Activated T-cell treated with anti-CD3 and anti-CD28 coated beads for 24 hours (primary cell): ENCODE measurements at places on chromosomes 4 and X.

DNA sequence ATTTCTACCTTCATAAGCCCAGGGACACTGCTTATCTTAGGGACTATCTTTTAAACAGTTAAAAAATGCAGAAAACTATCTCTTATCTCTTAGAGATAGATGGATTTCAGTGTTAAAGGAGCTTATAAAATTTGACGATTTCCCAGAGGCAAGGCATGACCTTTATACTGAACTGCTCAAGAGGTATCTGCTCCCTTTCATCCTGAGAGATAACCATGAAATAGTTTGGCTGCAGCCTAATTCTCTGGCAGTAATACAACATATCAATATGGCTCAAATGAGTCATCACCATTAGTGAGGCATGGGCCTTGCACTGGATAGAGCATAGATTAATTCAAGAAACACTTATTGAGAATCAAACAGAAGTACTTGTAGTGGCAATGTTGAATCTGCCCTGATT lies 348.2 kb upstream of the GRIA3 start:
- DNase-seq = no peak

GRCh38 chr4:73189274-73189810 lies 69.3 kb downstream of the ANKRD17 start:
- DNase-seq = no peak

DNA sequence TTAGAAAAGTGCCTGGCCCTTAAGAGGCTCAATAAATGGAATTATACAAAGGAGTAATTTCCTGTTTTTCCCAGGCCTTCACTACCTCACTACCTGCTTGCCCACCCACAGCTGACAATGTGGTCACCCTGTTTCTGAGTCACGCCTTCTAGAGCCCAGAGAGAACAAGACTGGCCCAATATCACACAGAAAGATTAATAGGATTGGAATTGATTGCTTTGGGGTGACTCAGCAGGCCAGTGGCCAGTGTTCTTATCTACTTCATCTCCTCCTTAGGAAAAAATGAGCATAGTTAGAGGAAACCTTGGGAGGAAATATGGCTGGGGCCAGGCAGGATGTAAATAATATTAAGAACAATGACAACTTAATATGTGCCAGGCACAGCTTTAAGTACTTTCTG lies 4.5 kb upstream of the FGF16 start:
- DNase-seq = no peak

- peak; percentile 12 for DNase-seq
Measured at GRCh38 chrX:101485212-101485949, at the start of gene ARMCX4. Gene ARMCX4 (plus strand): TSS chrX:101485456. CDS start chrX:101488590, 3,134 bp downstream.

DNA sequence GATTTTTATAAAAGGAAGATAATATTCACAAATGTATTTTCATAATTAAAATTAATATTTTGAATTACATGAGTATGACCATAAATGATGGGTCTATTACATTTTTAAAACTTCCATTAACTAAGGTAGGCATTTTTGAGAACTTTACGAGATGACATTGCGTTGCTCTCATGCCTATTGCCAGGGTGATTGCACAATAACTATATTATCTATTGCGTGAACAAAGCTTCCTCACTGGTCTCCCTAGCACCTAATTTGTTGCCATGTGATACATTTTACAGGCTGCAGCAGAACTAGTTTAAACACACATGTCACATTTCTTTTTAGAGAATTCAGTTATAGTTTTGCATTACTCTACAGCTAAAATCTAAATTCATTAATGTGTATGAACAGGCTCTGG lies 289.7 kb upstream of the GRID2 start:
- DNase-seq = no peak

DNA sequence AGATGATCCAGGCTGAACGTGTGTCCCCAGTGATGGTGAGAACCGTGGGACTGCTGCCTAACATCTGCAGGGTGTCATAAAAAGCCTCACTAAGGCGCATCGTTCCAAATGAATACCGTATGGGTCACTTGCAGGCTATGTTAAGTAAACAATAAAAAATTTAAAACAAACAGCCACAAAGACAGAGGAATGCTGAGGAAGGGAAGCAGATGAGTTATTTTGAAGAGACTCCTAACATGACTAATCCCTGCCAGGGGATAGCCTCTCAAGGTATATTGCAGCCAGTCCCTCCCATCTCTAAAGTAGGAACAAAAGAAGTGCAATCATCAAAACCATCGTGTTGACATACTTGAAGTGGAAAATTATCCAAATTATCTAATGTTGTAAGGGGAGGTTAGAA lies 83.8 kb downstream of the UNC5C start:
- no peak for DNase-seq

DNA sequence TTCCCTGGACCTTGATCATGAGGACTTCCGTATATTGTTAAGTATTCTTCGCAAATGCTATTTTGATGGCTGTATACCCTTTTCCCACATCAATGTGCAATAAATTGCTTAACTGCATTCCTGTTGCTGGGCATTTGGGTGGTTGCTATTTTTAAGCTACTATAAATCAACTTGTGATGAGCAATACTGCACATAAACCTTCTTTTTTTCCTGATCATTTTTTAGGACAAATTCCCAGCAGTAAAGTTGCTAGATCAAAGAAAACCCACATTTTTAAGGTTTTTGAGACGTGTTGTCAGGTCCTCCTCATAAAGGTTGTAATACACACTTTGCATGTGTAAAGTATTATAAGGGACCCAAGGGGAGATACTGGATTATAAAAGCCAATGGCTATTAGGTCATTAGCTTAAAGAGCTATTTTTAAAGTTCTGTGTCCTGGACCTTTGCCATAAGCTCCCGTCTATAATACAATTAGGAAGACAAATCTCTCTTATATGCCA lies 35.6 kb downstream of the LIMCH1 start:
- no peak for DNase-seq

- DNase-seq = no peak
Measured at GRCh38 chrX:136195247-136195646, 47.9 kb downstream of the FHL1 start.

- no peak for DNase-seq
Measured at GRCh38 chr4:28759064-28759463, 1898.4 kb downstream of the STIM2 start.

- no peak for DNase-seq
Measured at GRCh38 chrX:1167466-1167865, 45.0 kb downstream of the CRLF2 start.

- no peak for DNase-seq
Measured at GRCh38 chr4:137705171-137705783, 173.0 kb upstream of the PCDH18 start.

GRCh38 chr4:143488687-143489086 lies 24.8 kb upstream of the SMARCA5 start:
- DNase-seq = no peak

GRCh38 chr4:54228056-54228527 lies 1.0 kb upstream of the PDGFRA start:
- no peak for DNase-seq

DNA sequence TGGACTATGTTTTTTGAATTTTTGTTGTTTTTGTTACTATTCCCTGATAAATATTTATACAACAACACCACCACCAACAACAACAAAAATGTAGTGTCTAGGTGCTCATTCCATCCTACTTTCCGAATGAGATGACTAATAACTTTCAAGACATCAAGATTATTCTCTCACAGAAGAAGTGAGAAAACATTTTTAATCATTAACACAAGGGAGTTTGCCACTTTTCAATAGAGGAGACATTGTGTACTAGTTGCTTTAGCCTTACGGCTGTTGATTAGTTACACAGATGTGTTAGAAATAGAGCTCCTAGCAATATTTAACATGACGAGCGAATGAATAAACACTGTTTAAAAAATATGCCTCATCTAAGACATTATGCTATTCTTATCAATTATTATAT lies 898.8 kb downstream of the C4orf33 start:
- no peak for DNase-seq

- DNase-seq = no peak
Measured at GRCh38 chr4:78735697-78736096, 40.5 kb upstream of the BMP2K start.

DNA sequence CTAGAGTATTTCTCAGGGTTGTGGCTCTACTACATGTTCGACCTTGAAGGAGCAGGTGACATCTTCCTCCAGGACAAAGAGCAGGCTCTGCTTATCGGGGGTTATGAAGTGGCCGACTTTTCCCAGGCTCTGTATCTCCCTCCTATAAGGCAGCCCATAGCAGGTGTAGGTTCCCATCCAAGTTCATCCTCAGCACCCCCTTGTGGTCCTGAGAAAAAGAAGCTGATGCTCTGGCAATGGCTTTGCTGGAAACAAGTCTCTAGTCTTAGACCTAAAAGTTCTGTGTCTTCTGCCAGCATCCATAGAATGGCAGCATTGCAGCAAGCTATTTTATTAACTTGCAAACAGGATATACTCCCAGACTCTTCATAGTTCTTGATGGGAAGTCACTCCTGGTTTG lies 836.6 kb upstream of the PRKX start:
- DNase-seq = no peak

DNA sequence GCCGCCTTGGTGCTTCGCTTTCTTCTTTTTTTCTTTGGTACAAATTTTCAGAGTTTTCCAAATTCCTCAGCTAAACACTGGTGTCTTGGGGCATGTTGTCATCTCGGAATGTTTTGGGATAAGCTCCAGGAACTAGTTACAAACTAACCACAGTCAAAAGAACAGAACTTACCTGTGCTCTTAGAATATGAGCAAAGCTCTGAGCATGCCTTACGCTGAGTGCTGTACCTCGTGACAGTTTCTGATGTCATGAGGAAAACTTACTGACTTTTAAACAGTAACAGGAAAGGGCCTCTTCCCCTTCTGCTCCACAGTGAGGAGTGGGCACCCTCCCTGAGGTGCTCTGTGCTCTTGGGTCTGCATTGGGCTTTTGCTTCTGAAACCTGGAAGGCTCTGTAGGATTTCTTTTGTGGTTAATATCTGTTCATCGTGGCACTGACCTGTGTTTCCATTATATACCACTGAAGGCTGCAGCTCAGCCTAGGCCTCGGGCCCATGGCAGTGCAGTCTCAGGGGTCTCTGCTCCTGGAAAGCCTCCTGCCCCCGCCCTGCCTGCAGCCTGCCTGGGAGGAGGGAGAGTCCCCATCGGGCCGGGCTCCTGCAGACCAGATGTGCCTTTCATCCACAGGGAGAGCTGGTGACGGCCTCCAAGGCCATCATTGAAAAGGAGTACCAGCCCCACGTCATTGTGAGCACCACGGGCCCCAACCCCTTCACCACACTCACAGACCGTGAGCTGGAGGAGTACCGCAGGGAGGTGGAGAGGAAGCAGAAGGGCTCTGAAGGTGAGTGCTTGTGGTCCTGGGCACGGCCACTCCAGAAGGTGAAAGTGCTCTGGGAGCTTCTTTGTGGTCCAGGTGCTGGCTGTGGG lies 48.7 kb downstream of the NOP14 start:
- DNase-seq = no peak
